Stimulated activated CD4-positive, alpha-beta T cell treated with anti-CD3 and anti-CD28 coated beads, TNF-alpha, amount 100 ng/mL, for 24 hours (primary cell): ENCODE measurements at places on chromosomes 16 and 17.
A peak's percentile ranks its signal among the peaks of the same experiment; 100 is the strongest.

- DNase-seq: no peak
Observed at GRCh38 chr16:2470234-2470601, 879 bp upstream of the NTN3 start.

GRCh38 chr16:1745900-1746692, 25.2 kb downstream of the NME3 start:
- DNase-seq: no peak

GRCh38 chr17:15490634-15491261, 23.3 kb upstream of the CDRT4 start:
- DNase-seq: peak; percentile 33

DNA sequence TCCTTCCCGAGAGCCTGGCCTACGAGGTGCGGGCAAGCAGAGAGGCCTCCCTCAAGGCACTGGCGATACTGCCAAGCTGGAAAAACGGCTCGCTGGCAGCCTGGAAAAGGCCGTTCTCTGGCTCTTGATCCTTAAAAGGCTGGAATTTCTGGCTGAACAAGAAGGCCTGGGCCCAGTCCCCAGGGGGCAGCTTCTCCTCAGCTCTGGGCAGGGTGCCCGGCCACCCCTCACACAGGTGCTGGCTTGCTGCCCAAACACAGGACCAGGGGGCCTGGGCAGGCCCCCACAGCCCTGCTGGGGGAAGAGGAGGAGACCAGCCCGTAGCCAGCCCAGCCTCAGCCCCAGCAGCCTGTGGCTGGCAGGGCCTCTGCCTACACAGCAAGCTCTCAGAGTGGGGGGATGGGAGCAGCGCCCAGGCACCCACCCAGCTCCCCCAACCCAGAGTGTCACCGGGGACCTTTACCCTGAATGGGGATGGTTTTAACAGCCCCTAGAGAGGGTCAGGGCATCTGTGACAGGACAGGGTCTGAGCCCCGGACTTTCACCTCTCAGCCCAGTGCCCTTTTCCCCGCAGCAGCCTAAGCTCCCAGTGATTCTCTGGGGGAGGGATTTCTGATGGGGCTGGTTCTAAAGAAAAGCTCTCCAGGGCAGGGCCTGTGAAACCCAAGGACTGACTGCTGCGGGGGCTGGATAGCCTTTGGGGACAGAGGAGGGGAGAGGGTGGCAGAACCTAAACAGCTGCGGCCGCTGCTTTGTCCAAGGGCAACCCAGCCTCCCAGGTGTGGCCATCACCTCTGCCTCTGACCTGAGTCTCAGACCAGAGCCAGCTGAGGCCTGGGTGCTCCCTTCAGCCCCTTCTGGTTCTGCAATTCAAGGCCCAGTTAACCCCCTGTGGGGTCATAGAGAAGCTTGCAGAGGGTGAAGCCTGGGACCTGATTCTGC, 38.6 kb upstream of the TOB1 start:
- no peak for DNase-seq

DNA sequence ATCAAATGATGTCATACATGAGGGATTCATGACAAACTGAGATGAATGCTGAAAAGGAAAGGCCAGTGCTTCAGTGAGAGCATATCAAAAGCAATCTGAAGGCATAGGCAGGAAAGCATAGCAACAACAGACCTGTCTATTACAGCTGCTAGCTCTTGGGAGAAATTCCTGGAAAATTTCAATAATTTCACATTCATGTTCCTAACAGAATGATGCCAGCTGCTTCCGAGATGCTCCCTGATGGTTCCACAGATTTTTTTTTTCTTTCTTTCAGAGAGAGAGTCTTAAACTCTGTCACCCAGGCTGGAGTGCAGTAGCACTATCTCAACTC, 50.3 kb upstream of the CLEC3A start:
- DNase-seq: no peak

GRCh38 chr16:23052908-23053580, 96.2 kb downstream of the USP31 start:
- DNase-seq: no peak

DNA sequence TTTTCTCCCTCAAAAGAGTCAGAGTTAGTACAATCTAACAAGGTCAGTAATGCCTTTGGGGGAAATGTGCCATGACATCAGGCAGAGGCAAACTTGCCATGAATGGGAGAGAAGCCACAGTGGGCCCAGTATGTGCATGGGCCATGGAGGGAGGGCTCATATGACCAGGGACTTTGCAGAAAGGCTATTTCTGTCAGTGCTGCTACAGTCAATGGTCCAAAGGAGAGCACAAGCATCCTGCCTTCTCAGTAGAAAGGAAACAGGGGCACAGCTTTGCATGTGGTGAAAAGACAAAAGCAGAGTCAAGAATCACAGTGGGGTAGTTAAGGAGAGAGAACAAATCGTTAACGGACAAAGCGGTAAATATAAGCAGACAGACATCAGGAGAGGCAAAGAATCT, 11.2 kb upstream of the CORO6 start:
- DNase-seq: no peak

DNA sequence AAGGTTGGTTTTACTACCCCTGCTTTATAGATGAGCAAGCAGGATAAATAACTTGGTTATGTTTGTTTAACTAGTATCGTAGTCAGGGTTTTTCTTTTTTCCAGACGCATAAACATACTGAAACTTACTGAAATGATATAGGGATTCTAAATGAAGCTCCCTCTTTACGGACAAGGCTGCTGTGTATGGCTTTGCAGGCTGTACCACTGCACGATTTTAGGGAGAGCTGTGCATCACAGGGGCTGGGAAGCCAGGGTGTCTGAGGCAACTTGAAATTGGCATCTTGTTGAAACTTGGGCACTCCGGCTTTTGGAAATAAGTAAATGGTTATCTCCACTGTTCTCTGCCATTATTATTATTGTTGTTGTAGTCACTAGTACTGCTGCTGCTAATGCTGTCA, 218.1 kb upstream of the CDH8 start:
- DNase-seq: no peak

DNA sequence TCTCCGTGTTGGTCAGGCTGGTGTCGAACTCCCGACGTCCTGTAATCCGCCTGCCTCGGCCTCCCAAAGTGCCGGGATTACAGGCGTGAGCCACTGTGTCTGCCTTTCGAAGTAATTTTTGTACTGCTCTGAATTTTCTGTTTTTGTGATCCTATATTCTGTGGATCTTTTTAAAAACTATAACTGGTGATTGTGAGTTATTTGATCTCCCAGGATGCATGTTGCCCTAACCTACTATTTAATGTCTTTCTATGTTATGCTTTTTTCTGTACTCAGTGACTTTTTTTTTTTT, 2.5 kb downstream of the RSPRY1 start:
- no peak for DNase-seq

DNA sequence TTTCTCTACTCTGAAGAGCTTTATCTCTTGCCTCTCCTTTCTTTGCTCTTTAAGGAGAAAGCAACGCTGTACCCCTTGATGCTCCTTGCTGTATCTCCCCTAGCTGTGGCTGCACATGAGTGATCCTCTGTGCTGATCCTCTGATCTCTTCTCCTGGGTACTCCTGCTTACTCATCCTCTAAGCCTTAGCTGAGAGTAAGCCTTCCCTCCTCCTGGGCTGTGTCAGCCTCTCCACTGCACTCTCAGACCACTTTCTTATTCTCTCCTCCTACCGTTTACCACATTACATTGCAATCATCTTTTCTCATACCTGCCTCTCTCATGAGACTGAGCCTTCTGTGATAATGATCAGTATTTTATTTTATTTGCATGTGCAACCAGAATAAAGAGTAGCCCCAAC, 25.1 kb downstream of the SOX9 start:
- no peak for DNase-seq

DNA sequence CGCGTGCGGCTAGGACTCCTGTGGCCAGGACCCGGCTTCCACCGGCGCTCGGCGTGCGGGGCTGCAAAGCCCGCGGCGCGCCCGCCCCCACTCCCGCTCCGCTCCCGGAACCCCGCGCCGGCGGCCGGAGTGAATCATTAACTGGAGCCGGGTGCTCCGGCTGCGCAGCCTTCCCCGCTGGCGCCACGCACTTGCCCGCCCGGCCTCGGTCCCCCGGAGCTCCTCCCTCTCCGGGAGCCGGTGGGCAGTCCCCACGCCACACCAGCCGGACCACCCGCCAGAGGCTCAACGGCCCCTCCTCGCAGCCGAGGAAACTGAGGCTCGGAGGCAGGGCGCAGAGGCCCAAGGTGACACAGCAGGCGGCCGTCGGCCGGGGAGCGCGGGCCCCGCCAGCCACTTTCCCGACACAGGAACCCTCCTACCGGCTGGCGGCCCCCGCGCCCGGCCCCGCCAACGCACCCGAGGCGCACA, 580 bp downstream of the BCAR1 start:
- no peak for DNase-seq

DNA sequence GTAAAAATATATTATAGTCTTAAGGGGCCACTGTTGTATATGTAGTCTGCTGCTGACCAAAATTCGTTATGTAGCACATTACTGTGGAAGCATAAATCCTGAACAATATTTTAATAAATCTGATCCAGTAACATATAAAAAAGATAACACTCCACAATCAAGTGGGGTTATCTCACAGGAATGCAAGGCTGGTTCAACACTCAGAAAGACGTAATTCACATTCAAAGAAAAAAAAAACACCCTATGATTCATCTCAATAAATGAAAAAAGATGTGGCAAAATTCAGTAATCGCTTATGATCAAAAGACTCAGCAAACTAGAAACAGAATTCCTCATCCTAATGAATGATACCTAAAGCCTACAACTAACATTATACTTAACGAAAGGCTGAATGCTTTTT, 47.8 kb downstream of the CREBBP start:
- DNase-seq: no peak

- no peak for DNase-seq
Observed at GRCh38 chr16:83455716-83456115, 352.1 kb upstream of the HSBP1 start.

- DNase-seq: no peak
Observed at GRCh38 chr17:17900615-17901520, 64.1 kb upstream of the SREBF1 start.

DNA sequence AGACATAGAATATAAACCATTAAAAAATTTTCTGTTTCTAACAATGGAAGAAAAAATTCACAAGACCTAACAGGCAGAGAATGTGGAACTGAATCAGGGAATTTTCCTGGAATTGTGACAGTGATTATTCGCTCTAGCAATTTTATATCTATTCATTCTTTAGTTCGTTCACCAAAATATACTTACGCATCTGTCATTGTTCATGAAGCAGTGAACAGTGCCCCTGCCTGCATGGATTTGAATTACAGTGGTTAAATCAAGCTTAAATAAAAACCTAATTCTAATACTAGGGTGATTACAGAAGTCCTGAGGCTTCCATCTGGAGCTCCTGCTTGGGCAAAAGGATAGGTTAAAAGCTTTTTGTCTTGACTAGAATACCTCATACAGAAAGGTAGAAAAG, 48.6 kb downstream of the ABCA8 start:
- DNase-seq: no peak

DNA sequence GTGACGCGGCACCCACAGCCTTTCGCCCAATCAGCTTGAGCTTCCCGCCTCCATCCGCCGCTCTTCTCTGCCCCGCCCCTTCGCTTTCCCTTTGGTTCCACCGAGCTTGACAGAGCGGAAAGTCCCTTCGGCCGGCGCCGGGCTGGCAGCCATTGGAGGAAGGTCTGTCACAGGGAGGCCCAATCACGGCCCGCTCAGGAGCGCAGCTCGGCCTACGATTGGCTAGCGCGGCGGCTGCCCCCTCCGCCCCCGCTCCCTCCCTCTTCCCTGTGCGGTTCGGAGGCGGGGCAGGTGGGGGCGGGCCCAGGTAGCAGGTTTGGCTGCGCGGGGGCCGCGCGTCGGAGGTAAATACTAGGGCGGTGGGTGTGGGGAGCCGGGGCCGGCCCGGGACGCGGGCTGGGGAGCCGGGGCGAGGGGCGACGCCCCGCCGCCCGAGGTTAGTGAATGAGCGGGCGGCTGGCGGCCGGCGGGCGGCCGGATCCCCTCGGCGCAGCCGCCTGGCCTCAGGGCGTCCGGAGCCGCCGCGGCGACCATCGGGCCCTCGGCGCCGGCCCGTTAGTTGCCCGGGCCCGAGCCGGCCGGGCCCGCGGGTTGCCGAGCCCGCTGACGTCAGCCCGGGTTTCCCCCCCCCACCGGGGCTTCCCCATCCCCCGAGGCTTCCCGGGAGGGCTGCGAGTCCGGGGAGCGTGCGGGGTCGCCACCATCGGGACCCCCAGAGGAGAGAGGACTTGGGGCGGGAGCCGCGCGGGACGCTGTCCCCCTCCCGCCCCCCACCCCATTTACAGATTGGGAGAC, at the start of gene CYLD:
TSS of gene CYLD (plus strand) at position 306 of the 795 bp plus-strand sequence. CDS start 7,613 bp downstream, outside the sequence.
- peak; percentile 99 for DNase-seq

- no peak for DNase-seq
Observed at GRCh38 chr17:74181341-74181740, 22.1 kb upstream of the RPL38 start.

DNA sequence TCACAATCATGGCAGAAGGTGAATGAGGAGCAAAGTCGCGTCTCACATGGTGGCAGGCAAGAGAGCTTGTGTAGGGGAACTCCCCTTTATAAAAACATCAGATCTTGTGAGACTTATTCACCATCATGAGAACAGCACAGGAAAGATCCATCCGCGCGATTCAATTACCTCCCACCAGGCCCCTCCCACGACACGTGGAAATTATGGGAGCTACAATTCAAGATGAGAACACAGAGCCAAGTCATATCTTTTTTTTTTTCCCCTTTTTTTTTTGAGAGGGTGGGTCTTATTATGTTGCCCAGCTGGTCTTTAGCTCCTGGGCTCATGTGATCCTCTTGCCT, 60.0 kb downstream of the RPTOR start:
- DNase-seq: no peak
